ENCODE measurements at places on chromosomes 12 and 14.
A peak's percentile ranks its signal among the peaks of the same experiment; 100 is the strongest.

GRCh38 chr12:59600171-59600570, 4.3 kb downstream of the SLC16A7 start:
- DNase-seq: peak; percentile 58

DNA sequence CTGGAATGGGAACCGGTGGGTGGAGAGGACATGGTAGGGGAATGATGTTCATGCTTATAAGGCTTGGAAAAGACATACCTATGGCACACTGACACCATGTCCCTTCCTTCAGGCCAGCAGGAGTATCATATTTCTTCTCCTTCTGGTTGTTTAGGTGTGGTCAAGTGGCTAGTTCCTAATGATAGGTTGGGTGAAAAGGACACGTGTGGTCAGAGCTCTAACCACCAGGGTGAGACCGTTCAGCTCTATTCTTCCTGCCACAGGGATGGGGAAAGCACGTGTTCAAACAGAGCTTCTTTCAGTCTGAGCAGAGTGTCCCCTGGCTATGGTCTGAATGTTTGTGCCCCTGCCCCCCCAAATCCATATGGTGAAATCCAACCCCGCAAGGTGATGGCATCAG, 209.1 kb downstream of the PAX9 start:
- no peak for DNase-seq

GRCh38 chr12:109948368-109948767, 47.8 kb downstream of the GIT2 start:
- no peak for DNase-seq

DNA sequence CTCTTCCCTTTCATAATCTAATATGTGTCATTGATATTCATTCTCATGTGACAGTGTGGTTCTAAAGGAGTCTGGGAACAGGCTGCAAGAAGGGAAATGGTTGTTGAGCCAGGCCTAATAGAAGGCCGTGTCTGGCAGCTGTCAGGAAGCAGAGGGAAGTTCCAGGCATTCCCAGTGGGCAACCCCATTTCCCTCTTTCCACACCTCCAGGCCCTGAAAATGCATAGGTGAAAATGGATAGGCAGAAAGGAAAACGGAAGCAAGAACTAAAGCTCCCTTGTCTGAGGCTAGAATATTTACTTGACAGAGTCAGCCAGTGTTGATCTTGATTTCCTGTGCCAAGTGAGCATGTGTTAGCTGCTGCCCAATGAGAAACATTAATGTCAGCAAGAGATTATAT, 97.7 kb downstream of the PPM1A start:
- peak; percentile 41 for DNase-seq

- no peak for DNase-seq
Measured at GRCh38 chr12:91896286-91897024, 249.2 kb downstream of the BTG1 start.

GRCh38 chr14:71103662-71104484, 196.6 kb downstream of the PCNX1 start:
- peak; percentile 74 for DNase-seq

DNA sequence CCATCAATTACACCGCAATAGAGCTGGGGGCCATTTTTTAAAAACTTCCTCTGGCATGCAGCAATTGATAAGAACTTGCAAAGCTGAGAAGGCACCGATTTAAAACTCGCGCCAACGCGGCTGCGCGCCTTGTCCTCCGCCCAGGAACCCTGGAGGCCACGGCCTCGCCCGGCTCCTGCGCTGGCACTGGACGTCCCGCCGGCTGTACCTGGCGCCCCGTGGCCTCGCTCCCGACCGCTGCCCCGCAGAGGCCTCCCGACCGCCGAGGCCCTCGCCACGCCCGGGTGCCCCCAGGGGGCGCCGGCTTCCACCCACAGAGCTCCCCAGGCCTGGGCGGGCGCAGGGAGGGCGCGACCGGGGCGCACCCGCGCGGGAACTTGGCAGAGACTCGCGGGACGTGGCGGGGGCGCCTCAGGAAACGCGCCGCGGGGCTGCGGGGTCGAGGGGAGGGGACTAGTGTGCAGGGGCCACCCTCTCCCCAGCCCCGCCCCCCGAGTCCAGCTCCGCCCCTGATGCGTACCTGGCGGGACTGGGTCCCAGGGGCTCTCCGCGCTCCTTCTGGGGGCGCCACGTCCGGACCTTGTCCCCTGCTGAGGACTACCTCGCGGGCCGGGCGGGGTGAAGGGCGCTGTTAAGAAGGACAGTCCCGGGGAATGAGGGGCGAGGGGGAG, 65.7 kb downstream of the TNFAIP2 start:
- DNase-seq: peak; percentile 19

- DNase-seq: no peak
Measured at GRCh38 chr12:70671698-70672097, 34.5 kb upstream of the PTPRB start.

DNA sequence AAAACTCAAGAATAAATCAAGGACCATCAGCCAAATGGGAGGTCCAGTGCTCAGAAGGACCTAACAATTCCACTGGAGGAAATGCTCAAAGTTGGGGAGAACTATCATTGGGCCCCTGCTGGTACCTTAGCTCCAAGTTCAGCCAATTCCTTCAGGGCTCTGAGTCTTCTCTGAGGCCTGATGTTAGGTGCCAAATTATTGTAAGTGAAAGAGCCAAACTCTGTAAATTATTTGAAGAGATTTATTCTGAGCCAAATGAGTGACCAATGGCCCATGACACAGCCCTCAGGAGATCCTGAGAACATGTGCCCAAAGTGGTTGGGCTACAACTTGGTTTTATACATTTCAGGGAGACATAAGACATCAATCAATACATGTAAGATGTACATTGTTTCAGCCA, 8.2 kb upstream of the TMEM263 start:
- DNase-seq: no peak

DNA sequence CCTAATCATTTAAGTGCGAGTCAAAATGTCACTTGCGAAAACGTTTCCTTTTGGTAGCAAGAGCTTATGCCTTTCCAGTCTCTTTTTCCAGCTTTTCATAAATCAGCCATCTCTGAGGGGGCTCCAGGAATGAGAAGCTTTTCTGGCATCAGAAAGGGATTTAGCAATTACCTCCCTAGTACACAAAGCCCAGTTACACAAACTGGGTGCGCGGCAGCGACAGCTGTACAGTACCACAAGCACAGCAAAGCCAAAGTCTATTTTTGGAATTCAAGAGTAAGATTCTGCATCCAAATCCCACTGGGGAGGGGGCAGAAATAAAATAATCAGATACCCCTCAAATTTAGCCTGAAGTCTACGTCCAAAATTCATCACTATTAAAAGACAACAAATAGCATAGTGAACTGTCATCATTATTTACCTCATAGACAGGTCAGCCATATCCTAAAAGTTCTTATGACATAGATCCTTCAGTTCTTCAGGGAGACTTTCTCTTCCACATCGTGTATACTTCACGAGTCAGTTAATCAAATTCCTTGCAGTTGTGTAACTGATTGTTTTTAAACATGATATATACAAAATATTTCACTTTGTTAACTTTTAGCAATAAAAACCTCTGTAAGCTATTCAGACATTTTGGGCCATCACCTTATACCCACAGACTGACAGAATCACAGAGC, 150.8 kb downstream of the TTC7B start:
- DNase-seq: no peak

DNA sequence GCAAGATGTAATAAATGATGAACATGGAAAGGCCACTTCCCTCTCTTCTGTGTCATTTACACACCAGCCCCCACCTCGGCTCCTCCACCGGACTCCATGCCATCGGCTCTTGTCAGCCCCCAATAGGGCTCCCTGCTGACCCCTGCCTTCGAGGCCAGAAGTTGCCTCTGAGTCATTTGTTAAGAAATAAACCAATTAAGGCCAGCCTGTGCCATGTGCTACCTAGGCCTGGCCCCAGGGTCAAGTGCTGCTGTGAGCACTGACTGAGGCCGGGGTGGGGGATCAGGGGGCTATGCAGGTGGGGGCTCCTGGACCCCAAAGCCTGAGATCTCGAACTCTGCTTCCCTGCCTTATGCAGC, 53.2 kb downstream of the TESC start:
- peak; percentile 24 for DNase-seq

GRCh38 chr14:39426605-39427004, 5.6 kb downstream of the FBXO33 start:
- DNase-seq: peak; percentile 15

DNA sequence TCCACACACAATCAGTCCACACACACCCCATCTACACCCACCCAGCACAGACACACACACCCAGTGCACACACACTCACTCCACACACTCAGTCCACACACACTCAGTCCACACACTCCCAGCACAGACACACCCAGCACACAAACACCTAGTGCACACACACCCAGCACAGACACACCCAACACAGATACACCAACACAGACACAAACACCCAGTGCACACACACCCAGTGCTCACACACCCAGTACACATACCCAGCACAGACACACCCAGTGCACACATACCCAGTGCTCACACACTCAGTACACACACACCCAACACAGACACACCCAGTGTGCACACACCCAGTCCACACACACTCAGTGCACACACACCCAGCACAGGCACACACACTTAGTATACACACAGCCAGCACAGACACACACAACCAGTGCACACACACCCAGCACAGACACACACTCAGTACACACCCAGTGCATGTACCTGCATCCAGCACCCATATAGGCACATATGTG, 63.8 kb downstream of the ADGRD1 start:
- no peak for DNase-seq

- no peak for DNase-seq
Measured at GRCh38 chr12:106903241-106903945, 52.3 kb upstream of the TMEM263 start.

- no peak for DNase-seq
Measured at GRCh38 chr12:120584343-120585149, 3.3 kb upstream of the POP5 start.

- no peak for DNase-seq
Measured at GRCh38 chr14:32043624-32044023, 33.5 kb upstream of the ARHGAP5 start.

DNA sequence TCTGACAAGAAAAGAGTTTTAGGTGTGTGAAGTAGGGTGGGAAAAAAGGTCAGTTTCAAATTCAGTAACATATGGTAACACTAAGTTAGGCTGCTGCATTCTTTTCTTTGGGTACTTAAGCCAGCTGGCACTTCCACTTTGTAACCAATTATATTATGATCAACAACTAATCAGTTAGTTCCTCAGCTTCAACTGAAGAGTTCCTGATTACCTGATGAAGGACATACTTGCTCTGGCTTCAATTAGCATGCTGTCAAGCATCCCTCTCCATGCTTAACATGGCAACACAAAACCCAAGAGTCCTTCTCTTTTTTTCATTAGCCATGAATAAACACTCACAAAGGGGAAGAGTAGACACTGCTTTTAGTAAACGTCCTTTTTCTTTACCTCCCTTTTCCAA, 6.8 kb upstream of the KANSL2 start:
- no peak for DNase-seq

- DNase-seq: no peak
Measured at GRCh38 chr12:12441843-12442461, 85.1 kb downstream of the BORCS5 start.

- no peak for DNase-seq
Measured at GRCh38 chr12:57185906-57186508, 30.6 kb upstream of the NXPH4 start.

DNA sequence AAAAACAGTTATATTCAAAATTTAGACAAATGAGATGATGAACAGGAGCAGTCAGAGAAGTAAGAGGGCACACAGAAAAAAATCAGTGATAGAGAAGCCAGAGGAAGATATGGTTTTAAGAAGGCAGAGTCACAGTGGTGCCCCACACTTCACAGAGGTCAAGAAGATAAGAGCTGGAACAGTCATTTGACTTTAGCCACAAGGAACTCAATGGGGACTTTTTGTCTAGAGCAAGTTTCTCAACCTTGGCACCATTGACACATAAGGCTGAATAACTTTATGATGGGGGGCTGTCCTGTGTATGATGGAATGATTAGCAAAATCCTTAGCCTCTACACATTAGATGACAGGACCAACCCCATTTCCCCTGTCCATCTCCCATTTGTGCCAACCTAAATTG, 172.8 kb upstream of the PLEKHG7 start:
- DNase-seq: no peak

DNA sequence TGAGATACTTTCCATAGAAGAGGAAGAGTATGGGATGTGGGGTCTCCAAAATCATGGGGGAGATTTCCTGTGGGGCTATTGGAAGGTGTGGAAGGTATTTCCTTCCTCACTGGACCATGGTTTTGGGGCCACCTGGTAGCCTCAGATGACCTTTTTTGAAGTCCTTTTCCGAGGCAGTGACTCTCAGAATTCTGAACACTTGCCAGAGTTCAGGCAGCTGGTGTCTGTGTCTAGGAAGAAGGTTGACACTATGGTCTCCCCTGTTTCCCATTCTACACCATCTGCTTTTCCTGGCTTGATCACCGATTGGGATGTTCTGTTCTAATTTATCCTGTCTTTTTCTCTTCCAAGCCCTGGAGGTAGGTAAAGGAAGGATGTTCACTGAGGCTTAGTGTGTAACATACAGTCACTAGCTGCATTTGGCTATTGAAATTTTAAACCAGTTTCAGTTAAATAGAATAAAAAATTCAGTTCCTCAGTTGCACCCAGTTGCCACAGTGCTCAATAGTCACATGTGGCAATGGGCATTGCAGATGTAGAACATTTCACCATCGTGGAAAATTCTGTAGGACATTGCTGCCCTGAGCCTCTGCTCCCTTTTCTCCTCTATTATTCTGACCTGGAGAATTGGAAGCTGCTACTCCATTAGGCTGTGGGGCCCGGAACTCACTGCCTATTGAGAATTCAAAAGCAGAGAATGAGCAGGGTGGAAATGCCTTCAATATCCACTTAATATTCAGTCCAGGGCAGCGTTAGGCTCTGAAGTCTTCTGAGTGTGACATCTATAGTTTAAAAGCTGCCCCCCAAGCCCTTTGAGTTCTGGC, 11.0 kb upstream of the PLEKHG3 start:
- peak; percentile 86 for DNase-seq

GRCh38 chr12:114674251-114675047, 9.5 kb downstream of the TBX3 start:
- no peak for DNase-seq

GRCh38 chr12:50390316-50390741, 6.1 kb downstream of the FAM186A start:
- DNase-seq: no peak

DNA sequence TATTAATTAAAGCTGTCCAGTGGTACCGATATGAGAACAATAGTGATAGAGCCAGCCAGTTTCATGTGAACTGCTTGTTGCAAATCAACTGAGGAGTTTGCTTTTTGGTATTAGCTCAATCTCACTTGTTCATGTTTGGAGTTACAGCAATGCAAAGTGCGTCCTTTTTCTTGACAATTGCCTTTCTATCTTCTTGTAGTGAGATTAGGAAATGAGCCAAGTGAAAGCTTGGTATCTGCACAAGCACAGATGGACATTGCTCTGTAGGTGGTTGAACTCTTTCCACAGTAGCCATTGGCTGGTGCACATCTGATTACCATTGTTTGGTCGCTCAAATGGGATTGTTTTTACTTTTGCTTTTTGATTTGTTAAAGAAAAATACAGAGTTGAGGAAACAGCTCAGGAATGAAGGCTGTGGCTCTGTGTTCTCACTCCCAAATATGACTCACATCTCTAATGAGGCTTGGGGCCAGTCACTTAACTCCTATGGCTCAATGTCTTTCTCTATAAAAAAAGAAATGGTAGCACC, 241.4 kb downstream of the BMP4 start:
- no peak for DNase-seq

- DNase-seq: no peak
Measured at GRCh38 chr12:46535907-46536306, 163.3 kb upstream of the SLC38A2 start.

GRCh38 chr12:2266666-2267620, 214.2 kb downstream of the CACNA1C start:
- no peak for DNase-seq

GRCh38 chr12:68828672-68829068, 20.7 kb downstream of the MDM2 start:
- no peak for DNase-seq

- DNase-seq: no peak
Measured at GRCh38 chr12:69355363-69356028, 4.0 kb upstream of the YEATS4 start.
